Hair follicle dermal papilla cell (primary cell): ENCODE measurements at places on chromosomes 3 and 15. TPM values are rescaled to one million over a fixed set of nuclear protein-coding genes. Genes with fewer than 3 reads are reported as not detected.

CYP8B1 gene
- not detected in 2 replicates for total RNA-seq

PLSCR4 gene
- total RNA-seq: 67.3 TPM in 2 replicates

SLC22A13 gene
- total RNA-seq: 0.24 and 0.97 TPM in 2 replicates

IMP3 gene
- 54.2 and 72.1 TPM in 2 replicates for total RNA-seq

MEIS2 gene
- total RNA-seq: 52.3 and 80.2 TPM in 2 replicates

NGLY1 gene
- total RNA-seq: 23.3 and 25.6 TPM in 2 replicates

GOLGA8Q gene
- 0.49 and 1.1 TPM in 2 replicates for total RNA-seq

ACTRT3 gene
- 9.2 TPM in 2 replicates for total RNA-seq

GPR171 gene
- not detected in 2 replicates for total RNA-seq

DPPA4 gene
- 2.3 and 3.9 TPM in 2 replicates for total RNA-seq

PLA2G4F gene
- not detected in 2 replicates for total RNA-seq

MAP4 gene
- 213 and 224 TPM in 2 replicates for total RNA-seq

LMLN gene
- 6.6 and 11.2 TPM in 2 replicates for total RNA-seq

REC114 gene
- total RNA-seq: not detected in 2 replicates

SLC38A3 gene
- not detected in 2 replicates for total RNA-seq

MUC4 gene
- total RNA-seq: not detected in 2 replicates

FGF7 gene
- total RNA-seq: 157 and 195 TPM in 2 replicates

ARGFX gene
- not detected in 2 replicates for total RNA-seq

NEK4 gene
- 20.9 and 28.4 TPM in 2 replicates for total RNA-seq

PIAS1 gene
- total RNA-seq: 28.6 and 29.9 TPM in 2 replicates

SLC30A4 gene
- total RNA-seq: 14.2 and 16.1 TPM in 2 replicates

ITPKA gene
- 0.32 and 0.85 TPM in 2 replicates for total RNA-seq

CFAP44 gene
- total RNA-seq: 3.0 and 5.4 TPM in 2 replicates

EIF5A2 gene
- 12.5 and 13.8 TPM in 2 replicates for total RNA-seq

PIF1 gene
- 3.6 and 8.4 TPM in 2 replicates for total RNA-seq

STRIT1 gene
- total RNA-seq: not detected in 2 replicates

BHLHE40 gene
- total RNA-seq: 65.8 and 71.2 TPM in 2 replicates

NR2C2 gene
- 36.7 and 44.5 TPM in 2 replicates for total RNA-seq

ACOX2 gene
- 24.7 and 28.1 TPM in 2 replicates for total RNA-seq
